ENCODE measurements at places on chromosomes 13 and 19.

DNA sequence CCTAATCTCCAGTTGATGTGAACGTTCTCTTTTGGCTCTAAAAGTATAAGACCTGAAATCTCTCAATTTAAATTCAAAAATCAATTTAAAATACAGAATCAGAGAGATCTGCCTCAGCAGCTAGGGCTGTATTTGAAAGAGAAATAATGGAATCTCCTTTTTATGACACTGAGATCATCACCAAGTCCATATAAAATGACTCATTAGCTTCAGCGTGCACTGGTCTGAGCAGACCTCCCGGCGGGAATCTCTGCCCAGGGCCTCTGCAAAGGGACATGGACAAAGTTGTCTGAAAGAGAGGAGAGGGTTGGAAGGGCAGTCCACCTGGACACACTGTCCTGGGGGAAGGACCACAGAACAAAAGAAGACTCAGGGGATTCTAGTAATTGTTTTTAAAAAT is 855.6 kb downstream of the EFNB2 start:
- DNase-seq = no peak

DNA sequence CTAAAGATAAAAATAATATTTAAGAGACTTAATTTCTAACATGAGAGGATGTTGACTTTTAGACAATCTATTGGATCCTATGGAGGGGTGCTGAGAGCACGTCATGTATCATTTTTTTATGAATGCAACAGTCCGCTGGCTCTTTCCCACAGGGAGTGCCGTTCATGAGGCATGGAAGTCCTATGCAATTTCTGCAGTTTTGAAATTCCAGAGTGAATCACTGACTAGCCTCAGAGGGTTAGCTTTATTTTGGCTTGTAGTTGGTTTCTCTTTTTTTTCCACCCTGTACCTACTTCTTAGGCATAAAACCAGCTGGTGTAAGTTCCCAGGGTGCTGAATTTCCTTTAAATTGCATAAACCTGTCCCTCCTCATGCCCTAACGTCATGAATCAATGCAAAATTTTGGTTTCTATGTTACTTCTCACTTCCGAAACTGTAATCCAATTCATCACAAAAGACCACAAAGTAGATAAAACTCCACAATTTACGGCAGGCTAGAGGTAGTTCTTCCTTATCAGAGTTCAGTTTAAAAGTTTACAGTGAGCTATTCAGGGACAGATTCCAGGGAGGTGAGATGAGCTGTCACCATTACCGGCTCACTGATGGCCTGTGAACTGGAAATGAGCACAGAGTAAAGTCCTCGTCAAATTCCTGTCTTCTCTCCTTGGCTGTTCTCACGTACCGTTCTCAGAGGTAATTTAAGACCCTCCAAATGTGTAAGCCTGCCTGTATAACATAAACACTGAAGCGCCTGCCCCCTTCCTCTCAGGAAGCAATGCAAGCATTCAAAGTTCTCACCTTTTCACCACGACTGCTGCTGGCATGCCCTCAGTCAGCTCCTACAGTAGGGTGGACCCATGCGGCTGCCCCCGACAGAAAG is 216.6 kb upstream of the SLC10A2 start:
- no peak for DNase-seq

GRCh38 chr13:48497669-48498068 is 35.2 kb downstream of the RCBTB2 start:
- no peak for DNase-seq

GRCh38 chr13:21330126-21330861 is 128.8 kb downstream of the ZDHHC20 start:
- DNase-seq = no peak

DNA sequence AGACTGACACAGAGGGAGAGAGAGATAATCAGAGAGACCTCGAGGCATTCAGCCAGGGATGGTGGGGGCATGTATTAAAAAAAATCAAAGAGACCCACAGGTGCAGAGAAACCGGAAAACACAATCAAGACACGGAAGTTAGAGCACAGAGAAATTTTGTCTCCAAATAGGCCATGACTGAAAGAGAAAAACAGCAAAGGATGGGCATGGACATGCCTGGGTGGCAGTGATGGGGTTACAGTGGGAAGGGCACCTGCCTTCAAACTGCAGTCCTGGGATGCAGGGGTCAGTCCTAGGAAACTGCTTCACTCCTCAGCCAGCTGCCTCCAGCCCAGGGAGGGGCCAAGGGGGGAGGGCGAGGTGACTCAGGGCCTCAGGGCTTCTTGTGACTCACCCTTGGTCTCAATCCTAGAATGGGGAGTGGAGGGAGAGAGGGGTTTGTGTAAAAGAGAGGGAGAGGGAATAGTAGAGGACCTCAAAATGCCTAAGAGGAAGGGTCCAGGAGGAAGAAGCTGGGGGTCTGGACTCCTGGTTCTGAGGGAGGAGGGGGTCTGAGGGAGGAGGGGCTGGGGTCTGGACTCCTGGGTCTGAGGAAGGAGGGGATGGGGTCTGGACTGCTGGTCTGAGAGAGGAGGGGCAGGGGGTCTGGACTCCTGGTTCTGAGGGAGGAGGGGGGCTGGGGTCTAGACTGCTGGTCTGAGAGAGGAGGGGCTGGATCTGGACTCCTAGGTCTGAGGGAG is 3.6 kb upstream of the KCNN4 start:
- DNase-seq = peak; percentile 72

DNA sequence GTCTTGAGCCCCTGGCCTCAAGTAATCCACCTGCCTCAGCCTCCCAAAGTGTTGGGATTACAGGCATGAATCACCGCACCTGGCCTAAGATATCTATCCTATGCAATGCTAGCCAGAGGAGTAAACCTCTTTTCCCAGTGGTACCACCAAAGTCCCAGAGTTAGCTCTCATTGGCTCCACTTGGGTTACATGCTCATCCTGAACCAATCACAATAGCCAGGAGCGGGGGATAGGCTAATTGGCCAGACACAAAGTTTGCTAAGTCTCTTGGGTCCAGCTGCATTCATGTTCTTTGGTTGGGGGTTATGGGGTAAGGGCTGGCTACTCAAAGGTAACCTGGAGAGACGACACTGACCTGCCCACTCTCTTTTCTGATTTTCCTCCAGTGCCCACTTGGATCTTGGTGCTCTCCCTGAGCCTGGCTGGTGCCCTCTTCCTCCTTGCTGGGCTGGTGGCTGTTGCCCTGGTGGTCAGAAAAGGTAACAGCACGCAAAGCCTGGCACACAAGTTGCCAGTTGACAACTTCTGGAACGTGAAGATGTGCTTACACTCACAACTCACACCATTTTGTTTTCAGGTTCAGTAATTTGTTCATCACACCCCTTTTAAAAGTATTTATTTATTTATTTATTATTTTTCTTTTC is 7.8 kb downstream of the C19orf38 start:
- no peak for DNase-seq

- DNase-seq = peak; percentile 41
These were observed 12.9 kb downstream of the COL4A2 start for GRCh38 chr13:110319774-110320509.

DNA sequence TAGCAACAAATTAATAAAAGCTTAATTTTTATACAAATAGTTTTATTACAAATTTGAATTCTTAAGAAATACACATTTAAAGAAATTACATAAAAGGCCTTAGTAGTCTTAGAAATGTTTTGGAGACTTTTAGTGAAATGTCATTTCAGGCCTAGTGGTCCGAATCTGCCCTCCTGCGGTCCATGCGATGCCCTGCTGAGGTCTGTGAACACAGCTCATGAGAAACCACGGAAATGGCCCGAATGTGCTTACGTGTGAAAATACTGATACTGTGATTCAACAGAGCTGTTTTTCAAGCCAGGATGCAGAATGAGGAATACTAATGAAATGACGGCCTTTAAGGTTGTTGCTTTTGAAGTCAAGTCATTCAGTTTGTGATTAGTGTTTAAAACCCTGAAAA is 157.9 kb downstream of the COL4A1 start:
- DNase-seq = no peak

- DNase-seq = no peak
These were observed 24.9 kb downstream of the GADD45B start for GRCh38 chr19:2500841-2501261.

GRCh38 chr19:2330632-2331284 is 2.3 kb downstream of the SPPL2B start:
- DNase-seq = no peak

DNA sequence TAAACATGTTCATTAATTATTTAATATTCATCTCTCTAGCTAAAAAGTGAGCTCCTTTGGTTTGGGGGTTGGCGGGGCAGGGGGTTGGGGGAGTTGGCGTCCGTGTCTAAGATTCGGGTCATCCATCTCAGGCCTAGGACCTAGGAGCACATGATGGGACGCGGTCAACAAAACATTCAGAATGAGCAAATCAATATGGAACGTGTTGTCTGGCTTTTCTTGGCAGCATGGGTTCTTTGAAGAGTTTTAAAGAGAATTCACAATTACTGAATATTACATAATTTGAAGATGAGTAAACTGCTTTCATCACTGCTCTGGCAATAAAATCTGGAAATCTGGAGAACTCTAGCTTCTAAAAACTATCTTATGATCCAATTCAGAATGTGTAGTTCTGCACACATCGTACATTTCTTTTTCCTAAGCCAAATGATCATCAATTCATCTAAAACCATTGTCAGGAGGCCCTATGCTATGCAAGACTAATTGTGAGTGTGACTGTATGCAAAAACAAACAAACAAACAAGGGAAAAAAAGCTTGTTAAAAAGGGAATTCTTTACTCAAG is 5.4 kb upstream of the ARGLU1 start:
- DNase-seq = no peak

DNA sequence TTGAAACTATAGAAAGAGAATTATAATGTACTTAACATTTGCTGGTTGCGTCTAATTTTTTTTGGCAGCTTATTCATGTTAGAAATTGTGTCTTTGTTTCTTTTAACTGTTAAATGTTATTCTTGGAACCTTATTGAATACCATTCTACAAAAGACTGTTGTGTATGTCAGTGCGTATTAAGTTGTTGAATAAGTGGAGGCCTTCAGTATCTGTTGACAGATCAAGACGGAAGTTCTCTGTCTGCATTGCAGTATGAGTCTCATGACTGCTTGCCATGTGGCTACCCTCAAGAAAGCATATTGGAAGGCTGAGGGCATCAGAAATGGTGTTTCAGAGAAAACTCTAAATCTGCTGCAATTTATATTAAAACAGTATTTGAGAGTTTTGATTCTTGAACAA is 8.5 kb downstream of the UBA2 start:
- no peak for DNase-seq

DNA sequence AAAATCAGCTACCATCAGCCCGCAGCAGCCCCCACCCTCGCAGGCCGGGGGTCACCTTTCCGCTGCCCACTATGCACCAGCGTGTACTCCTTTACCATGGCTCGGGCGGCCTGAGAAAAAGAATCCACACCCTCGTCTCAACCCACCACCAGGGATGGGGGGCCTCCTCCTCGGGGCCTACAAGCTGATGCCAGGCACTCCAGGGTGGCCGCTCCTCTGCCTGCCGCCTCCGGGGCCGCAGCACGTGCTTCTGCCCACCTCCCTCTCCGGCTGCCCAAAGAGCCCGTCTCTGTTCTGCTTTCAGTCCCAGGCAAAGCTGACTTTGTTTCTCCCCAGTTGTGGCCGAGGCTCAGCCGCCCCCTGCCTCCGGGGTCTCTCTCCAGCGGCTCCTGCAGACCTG is 11.1 kb upstream of the MEX3D start:
- DNase-seq = no peak

DNA sequence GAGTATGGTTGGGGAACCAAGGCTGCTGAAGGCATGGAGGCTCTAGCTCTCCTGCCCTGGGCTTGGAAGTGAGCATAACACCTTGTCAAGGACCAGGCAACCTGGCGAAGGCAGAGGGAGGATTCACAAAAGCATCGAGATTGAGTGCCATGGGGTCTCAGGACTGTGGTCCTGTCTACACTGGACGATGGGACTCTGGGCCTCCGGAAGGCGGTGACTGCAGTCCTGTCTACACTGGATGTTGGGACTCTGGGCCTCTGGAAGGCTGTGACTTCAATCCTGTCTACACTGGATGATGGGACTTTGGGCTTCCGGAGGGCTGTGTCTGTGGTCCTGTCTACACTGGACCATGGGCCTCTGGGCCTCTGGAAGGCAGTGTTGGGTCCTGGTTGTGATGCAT is 290.4 kb downstream of the TEX29 start:
- DNase-seq = no peak

- no peak for DNase-seq
These were observed 850 bp upstream of the CERS4 start for GRCh38 chr19:8208119-8208921.

GRCh38 chr19:49814010-49814409 is 918 bp upstream of the FUZ start:
- DNase-seq = no peak

DNA sequence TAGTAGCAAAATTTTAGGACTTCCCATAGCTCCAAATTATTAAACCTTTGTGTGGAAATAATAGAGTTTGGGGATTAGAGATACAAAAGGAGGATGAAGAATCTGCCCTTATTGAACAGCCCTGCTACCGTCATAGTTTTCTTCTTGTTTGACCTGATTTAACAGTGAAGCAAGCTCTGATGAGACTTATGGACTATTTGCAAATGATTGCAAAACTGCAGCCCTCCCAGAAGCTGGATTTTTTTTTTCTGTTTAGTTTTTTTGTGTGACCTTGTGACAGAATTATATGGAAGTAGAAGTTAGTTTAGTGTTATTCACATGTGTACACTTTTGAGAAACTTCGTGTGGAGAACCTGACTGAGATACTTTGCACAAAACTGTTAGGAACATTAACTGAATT is 267.8 kb downstream of the KCNRG start:
- no peak for DNase-seq

DNA sequence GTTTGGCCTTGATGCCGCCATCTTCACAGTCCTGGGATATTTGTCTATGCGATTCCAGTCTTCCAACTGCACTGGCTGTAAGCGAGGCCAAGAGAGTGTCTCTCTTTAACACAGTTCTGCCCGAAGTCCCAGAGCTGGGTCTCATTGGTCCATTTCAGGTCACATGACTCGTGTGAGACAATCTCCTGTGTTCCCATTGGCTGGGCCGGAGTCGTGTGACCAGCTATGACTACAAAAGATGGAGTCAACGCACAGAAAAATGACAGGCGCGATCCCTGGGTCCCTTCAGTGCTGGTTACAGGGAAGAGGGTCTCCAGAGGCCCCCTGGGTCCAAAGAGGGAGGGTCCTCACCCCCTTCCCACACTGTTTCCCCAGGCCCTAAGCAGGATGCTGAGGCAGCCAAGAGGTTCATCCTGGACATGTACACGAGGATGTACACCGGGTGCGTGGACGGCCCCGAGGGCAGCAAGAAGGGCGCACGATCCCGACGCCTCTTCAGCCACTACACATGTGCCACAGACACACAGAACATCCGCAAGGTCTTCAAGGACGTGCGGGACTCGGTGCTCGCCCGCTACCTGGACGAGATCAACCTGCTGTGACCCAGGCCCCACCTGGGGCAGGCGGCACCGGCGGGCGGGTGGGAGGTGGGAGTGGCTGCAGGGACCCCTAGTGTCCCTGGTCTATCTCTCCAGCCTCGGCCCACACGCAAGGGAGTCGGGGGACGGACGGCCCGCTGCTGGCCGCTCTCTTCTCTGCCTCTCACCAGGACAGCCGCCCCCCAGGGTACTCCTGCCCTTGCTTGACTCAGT is 15.9 kb upstream of the S1PR4 start:
- DNase-seq = no peak

GRCh38 chr19:11204943-11205349 is 7.6 kb upstream of the KANK2 start:
- DNase-seq = no peak

- DNase-seq = no peak
These were observed 413 bp downstream of the N4BP2L2 start for GRCh38 chr13:32538143-32538620.

All from activated naive CD8-positive, alpha-beta T cell treated with anti-CD3 and anti-CD28 coated beads, Interleukin-2, amount 50 U/mL, for 24 hours (primary cell).